ENCODE measurements at places on chromosomes 12 and 14.

DNA sequence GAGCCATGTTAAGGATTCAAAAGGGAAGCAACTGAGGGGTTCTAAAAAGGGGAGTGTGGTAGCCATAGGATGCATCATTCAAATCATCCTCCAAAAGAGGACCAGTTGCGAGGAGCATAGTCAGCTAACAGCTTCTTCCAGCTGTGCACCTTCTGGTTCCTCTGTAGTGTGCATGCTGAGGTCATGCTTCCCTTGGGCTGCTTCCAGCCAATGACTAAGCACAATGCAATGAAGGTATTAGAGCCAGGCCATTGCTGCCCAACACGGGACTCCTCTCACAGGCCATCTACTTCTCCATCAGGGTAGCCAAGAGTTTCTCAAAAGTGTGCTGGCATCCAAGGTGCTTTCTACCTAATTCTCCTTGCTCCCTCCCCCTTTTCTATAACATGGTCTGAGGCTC, 69.2 kb upstream of the ARID2 start:
- no peak for DNase-seq

DNA sequence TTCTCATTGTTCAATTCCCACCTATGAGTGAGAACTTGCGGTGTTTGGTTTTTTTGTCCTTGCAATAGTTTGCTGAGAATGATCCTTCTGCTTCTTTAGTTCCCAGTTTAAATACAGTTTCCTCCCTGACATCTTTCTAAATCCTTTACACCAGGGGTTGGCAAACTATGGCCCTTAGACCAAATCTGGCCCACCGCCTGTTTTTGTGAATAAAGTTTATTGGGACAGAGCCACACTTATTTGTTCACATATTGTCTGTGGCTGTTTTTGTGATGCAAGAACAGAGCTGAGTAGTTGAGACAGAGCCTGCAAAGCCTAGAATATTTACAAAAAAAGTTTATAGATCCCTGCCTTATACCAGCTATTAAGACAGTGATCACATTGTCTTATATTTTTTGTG, 53.7 kb downstream of the SERPINA10 start:
- no peak for DNase-seq

DNA sequence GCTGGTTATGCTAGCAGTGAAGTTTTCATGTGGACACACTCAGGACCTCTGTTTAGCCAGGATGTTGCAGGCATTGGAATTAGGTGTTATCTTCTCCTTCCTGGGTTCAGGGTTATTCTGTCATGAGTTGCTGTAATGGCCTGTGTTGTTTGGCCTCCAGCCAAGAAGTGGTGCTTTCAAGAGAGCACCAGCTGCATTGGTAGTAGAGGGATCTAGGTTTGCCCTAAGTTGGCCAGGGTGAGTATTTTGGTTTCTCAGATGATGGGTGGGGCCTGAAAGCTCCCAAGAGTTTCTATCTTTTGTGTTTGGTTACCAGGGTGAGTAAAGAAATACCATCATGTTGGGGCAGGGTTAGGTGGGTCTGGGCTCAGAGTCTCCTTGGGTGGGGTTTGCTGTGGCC, 2.7 kb upstream of the GZMH start:
- DNase-seq: no peak

GRCh38 chr14:93044556-93044955, 71.2 kb downstream of the ITPK1 start:
- DNase-seq: no peak

DNA sequence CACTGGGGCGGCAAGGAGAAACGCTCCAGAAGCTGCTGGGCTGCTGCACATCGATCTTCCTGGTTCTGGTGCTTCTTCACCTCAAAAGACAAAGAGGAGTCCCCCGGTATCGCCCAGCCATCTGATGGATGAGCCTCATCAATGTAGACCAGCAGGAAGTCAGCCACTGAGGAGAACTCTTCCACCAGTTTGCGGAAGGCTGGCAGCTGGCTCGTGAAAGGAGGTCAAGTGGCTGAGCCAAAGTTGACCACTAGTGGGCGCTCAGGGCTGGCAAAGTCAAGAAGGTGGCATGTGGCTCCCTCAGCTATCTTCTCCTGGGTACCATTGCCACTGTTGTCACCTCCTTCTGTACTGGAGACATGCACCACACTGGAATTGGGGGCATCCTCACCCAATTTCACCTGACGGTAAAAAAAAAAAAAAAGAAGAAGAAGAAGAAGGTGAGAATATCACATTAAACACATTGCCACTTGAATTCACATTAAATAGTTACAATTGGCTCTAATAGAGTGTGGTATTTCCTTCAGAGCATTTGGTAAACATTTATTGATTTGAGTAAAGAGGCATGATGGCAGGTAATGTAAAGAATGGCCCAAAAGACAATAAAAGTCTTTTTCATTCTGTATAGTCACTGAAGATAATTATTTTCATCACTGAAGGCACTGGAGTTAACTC, 8.3 kb downstream of the DIO2 start:
- no peak for DNase-seq

DNA sequence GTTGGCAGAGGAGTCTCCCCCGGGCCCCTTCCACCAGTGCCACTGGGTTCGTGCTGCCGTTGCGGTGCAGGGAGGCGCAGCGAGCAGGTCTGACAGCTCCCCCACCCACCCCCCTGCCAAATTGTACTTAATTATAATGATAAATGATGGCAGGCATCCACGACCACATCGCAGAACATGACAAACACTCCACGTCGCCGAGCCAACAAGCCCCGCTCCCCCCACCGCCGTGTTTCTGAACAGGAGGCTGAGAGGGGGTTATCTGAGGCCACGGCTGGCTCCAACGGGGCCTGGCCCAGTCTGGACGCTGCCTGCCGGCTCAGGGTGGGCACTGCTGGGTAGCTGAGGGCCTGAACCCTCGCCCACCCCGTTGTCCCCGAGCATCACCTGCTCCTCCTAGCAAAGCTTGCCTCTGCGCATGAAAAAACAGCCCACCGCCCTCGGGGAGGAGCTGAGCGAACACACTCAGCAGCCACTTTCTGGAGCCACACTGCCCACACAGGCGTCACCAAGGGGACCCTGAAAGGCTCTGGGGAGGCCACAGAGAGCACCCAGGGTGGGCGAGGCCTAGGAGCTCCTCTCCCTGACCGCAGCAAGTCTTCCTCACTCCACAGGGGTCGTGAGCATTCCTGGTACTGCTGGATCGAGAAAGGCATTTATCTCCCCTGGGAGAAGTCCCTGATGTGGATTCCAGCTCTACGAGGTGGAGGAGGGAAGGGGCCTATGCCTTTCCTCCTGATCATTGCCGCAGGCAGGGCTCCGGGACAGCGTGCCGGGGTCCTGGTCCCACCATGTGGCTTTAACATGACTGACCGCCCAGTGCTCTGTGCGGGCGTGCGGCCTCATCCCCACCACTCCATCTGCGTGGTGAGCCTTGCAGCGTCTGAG, 35.4 kb upstream of the DIO3 start:
- no peak for DNase-seq

- DNase-seq: no peak
Observed at GRCh38 chr12:51000245-51000644, 25.9 kb downstream of the SLC11A2 start.

- no peak for DNase-seq
Observed at GRCh38 chr14:79680087-79680486, 531.2 kb downstream of the DIO2 start.

DNA sequence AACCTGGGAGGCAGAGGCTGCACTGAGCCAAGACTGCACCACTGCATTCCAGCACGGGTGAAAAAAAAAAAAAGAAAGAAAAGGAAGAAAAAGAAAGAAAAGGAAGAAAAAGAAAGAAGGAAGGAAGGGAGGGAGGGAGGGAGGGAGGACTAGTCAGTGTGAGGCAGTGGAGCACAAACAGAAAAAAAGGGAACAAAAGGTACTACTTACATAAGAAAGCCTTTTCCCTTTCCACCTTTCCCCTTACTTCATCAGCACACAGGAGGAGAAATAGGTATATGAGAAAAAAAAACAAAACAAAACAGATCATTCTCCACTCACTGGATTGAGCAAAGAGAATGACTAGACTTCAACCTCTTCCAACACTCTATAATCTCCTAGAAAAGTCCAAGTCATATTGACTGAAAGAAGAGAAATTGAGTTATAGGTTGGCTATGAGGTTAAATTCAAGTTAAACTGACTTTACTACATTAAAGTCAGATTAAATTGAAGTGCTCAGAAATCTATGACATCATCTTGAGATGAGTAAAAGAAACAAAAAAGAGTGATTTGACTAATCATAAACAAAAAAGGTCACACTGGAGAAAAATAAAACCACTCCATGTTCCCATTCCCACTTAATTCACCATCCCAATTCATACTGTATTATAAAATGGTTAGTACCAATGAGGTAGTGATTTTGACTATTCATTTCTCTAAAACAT, 43.6 kb downstream of the NOVA1 start:
- no peak for DNase-seq
